Activated T-cell treated with anti-CD3 and anti-CD28 coated beads, Interleukin-2, amount 50 U/mL, for 4 hours (primary cell): ENCODE measurements at places on chromosomes 12 and 14.

GRCh38 chr14:55111122-55111708 lies 17.8 kb upstream of the LGALS3 start:
- DNase-seq, result no peak

DNA sequence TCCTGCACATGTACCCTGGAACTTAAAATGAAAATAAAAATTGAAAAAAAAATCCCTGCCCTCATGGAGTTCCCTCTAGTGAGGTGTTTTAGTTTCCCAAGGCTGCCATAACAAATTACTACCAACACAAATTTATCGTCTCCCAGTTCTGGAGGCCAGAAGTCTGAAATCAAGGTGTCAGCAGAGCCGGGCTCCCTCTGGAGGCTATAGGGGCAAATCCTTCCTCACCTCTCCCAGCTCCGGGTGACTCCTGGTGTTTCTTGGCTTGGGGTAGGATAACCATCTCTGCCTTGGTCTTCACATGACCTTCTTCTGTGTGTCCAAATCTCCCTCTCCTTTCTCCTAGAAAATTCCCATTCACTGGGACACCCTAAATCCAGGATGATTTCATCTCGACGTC lies 50.1 kb downstream of the PLXNC1 start:
- no peak for DNase-seq

DNA sequence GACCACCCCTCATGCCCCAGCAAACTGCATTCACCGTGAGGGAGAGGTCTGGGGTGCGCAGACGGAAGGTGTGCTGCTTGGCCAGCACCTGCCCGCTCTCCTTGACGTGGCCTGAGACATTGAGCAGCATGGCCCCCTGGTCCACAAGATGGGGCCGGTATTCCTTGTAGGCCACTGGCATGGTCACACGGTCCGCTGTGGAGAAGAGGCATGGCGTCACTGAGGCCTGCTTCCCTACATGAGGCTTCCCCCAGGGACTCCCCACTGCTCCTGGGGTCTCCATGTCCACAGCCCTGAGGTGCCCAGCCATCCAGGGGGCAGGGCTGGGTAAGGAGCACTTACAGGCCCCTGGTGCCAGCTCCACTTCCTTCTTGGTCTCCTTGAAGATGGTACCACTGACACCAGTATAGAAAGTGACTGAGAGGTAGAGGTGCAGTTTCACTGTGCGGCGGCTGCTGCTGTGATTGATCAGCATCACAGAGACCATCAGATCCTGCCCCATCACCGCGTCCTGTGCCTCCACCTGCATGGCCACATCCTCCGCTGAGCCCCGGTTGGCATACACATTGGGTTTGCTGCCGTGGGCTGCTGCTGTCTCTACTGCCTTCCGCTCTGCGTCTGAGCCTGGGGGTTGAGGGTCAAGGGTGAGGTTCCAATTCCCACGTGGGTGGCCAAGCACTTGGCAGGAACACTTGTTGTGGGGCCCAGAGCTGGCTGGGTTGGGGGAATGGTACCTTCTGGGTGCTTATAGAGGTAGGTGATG lies 8.2 kb downstream of the TGM1 start:
- no peak for DNase-seq

DNA sequence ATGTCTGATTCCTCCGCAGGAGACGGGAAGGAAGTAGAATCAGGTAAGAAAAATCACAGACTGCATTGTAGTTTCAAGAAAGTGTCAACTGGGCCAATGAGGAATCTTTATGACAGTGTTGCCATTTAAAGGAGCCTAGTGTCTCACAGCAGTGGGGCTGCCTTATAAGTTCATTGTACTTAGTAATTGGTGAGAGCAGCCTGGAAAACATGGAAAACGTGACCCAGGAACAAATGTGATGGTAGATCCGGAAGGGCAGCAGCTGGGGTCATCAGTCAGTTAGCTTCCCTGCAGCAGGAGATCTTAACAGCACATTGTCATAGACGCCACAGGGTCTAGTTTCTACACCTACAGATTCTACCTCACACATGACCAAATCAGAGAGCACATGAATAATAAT lies 630.0 kb upstream of the LMO3 start:
- no peak for DNase-seq

DNA sequence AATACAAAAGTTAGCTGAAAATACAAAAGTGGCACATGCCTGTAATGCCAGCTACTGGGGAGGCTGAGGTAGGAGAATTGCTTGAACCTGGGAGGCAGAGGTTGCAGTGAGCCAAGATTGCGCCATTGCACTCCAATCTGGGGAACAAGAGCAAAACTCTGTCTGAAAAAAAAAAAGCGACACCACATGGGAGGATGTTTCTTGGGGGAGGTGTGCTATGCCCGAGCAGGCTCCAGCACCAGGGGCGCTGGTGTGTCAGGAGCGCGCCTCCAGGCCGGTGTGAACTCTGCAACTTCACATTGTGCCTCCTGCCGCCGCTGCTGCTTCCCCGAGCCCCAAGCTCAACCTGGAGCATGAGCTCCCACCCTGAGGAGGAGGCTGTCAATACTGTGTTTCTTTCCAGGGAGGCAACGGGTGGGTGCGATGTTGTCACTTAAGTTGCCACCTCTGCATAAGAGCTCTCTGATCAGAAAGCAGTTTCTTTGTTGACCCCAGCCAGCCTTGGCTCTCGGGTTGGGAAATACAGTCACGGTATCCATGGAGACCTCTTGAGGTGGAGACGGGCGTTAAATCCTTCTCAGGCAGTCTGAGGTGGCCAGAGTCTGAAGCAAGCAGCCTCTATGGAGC lies 18.9 kb downstream of the DEGS2 start:
- no peak for DNase-seq

- DNase-seq, result no peak
These were observed 45.0 kb downstream of the LRCOL1 start for GRCh38 chr12:132565365-132565764.

DNA sequence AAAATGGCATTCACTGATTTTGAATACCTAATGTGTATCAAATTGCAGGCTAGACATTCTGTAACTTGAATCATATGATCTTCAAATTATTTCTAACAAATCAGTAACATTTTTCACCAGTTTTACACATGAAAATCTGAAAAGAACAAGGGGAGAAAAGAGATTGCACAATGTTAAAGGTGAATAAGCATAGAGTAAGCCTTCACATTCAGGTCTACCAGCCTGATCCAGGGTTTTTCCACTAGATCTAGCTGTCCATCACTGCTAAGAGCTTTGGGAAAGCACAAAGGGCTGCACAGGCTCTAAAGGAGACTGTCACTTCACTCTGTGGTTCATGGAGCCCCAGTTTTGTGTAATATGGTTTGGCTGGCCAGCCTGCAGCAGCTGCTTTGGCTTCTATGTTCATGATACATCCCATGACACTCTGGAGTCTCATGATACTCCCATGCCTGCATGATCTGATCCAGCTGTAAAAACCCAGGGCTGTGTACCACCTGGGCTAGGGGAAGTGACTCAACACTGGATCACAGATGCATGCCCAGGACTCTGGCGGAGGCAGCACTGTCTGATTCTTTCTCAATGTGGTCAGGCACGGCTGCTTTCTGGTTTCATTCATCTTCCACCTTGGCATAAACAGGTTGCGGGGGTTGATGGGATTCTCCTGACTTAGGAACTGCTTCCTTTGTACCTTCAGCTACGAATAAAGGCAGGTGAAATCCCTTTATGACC lies 859.7 kb downstream of the GALC start:
- DNase-seq, result no peak

- no peak for DNase-seq
These were observed 150.8 kb downstream of the FBXL14 start for GRCh38 chr12:1443421-1444141.

DNA sequence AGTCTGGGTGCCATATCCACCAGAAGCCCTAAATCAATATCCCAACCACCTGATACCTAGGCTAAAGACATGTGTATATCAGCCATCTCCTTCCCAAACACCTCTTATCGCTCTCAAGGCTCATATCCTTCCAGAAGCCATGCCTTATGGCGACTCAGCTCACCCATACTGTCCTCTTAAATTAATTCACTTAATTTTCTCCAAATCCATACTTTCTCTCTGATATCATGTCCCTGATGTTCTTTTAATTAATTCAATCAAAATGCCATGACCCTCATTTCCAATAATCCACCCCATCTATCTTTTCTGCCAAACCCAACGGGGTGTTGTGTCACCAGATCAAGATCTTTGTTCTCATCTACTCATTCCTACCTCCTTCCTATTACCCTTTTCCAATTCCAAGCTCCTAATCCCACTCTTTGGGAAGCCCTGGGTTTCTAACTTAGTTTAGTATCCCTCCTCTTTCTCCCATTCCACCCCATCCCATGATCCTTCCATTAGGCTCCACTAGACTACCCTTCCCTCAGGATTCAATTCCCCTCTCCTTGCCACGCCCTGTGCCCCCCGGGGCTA lies 723 bp downstream of the ATF7 start:
- DNase-seq, result no peak

- no peak for DNase-seq
These were observed 5.9 kb downstream of the TOMM20L start for GRCh38 chr14:58401587-58401986.

GRCh38 chr12:46918631-46919030 lies 92.8 kb upstream of the SLC38A4 start:
- DNase-seq, result no peak

DNA sequence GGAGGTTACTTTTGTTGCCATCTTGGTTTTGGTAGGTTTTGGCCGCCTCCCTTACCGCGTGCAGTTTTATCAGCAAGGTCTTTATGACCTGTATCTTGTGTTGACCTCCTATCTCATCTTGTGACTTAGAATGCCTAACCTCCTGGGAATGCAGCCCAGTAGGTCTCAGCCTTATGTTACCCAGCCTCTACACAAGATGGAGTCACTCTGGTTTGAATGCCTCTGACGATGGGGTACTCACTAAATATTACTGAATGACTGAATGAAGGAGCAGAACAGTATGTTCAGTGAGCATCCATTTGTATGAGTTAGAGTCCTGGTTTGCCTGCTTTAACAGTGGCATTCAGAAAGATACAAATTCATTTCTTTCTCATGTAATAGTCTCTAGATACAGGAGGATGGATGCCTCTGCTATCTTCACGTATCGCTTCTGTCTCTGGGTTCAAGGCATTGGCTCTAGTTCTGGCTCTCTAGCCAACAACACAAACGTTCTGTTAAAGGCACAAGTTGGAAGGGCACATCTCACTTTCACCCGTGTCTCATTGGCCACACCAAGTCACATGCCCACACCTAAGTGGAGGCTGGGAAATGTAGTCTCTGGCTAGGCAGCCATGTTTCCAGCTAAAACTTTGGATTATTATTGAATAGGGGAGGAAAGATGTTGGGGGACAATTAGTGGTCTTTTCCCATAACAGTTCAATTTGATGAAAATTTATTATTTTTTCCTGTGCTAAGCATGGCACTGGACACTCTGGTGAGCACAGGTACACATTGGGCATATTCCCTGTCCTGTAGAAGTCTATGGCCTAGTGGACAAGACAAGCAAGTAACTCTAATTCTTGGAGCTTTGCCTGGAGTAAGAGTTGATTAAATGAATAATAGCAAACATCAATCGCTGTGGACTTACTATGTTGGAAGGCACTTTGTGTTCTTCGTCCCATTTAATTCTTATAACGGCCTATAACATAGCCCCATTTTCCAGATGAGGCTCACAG lies 75.2 kb upstream of the RPH3A start:
- no peak for DNase-seq

DNA sequence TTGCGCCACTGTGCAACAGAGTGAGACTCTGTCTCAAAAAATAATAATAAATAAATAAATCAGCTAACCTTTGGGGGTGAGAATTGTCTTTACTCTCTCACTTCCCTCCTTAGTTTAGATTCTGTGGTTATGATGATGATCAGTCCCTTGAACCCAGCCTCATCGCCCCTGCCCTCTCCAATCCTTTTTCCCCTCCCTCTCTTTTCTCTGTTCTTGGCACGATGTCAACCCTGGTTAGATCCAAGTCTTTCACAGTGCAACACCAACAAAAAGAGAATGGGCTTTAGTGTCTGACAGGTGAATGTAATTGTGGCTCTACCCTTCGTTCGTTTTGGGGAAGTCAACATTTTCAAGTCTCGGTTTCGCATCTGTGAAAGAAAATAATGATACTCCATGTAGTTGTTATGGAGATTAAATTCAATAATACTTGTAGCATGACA lies 59.0 kb downstream of the NTN4 start:
- DNase-seq, result no peak

GRCh38 chr12:11793921-11794710 lies 144.6 kb downstream of the ETV6 start:
- DNase-seq, result no peak

DNA sequence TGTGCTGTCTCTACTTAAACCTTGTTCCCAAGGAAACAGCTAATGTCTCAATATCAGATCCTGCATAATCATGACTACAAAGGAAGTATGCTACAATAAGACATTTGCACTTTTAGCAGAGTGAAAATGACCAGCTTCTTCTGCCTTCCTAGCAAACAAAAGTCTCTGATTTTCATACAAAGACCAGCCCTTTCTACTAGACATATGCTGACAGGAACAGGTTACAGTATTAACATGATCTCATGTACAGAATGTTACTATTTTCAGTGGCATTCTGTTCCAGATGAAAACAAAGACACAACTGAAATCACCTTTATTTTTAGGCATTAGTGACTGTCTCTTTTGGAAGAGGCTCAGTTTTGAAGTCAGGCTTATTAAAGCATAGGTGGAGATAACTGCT lies 228.6 kb downstream of the MED13L start:
- no peak for DNase-seq

- no peak for DNase-seq
These were observed 2.1 kb downstream of the IFI27 start for GRCh38 chr14:94112513-94113063.

- no peak for DNase-seq
These were observed 17.9 kb downstream of the SRGAP1 start for GRCh38 chr12:63862187-63862968.

- no peak for DNase-seq
These were observed 20.4 kb upstream of the LRTM2 start for GRCh38 chr12:1799882-1800400.

GRCh38 chr14:36508418-36509068 lies 11.5 kb downstream of the NKX2-1 start:
- DNase-seq, result no peak

- no peak for DNase-seq
These were observed 116.9 kb downstream of the DIP2B start for GRCh38 chr12:50621399-50622300.

- no peak for DNase-seq
These were observed 404.4 kb downstream of the AACS start for GRCh38 chr12:125469683-125470082.

DNA sequence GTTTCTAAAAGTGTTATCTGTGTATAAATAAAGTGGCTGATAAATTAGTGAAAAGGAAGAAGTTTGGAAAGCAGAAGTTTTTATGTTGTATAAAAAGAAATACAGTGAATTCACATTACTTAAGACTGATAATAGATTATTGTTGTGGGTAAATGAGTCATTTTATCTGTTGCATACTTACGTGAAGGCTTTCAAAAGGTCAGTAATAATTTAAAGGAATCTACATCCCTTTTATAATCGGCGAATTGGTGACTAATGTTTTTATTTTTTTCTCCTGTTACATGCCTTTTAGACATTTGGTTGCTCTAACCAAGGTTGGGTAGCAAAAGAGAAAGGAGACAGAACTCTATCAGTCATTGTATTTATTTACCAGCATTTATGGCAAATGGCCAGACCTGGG lies 155.9 kb downstream of the SLC41A2 start:
- no peak for DNase-seq
